ENCODE measurements at places on chromosomes 3 and 15.

DNA sequence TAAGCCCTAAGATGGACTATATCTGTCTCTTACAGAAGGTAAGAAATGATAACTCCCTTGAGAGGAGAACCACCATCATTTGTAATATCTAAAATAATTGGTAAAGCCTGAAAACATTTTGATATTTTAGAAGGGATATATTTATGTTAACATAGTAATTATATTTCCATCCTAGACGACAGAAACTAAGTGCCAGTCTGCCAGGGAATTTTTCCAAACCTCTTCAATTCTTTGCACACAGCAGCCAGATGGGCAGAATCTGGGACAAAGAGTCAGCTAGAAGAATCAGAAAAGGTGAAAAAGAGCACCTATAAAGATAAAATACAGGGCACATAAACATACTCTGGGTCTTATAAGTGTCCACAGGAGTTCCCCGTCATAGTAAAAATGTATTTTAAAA lies 70.0 kb upstream of the CBLB start:
- no peak for DNase-seq

- no peak for DNase-seq
These were observed 109.9 kb downstream of the IQSEC1 start for GRCh38 chr3:12963231-12963896.

DNA sequence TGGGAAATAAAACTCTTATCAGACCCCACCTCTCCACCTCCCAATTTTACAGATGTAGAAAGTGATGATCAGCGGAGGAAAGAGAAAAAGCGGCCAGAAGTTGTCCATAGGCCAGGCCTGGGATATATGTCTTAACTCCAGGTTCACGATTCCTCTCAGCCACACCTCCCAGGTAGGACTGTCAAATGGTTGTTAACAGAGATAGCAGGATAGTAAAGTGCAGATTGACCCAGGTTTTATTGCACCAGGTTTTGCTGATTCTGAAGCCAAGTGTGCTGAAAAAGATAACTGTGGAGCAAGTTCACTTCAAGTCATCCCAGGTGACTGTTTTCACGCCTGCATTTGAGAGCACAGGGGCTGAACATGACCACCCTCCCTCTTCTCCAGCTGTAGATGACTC lies 36.1 kb downstream of the LSM3 start:
- DNase-seq = no peak

- DNase-seq = no peak
These were observed 693.7 kb downstream of the MCTP2 start for GRCh38 chr15:94924971-94925598.

- DNase-seq = no peak
These were observed 127.7 kb downstream of the IL1RAP start for GRCh38 chr3:190641564-190641963.

Measured in M059J (cell line).